ENCODE measurements at places on chromosomes 2 and 18. TPM values are rescaled to one million over a fixed set of nuclear protein-coding genes. Genes with fewer than 3 reads are reported as not detected.

Gene LOXHD1
- not detected for total RNA-seq

Gene NBEAL1
- 13.3 TPM for total RNA-seq

Gene MOGAT1
- total RNA-seq: not detected

Gene DIPK1C
- total RNA-seq: not detected

Gene CELF4
- not detected for total RNA-seq

Gene GKN2
- total RNA-seq: not detected

Gene GTF2A1L
- not detected for total RNA-seq

Gene IL37
- 0.48 TPM for total RNA-seq

Gene SEPTIN10
- 3.8 TPM for total RNA-seq

Gene DSG2
- 0.13 TPM for total RNA-seq

Gene ST8SIA5
- total RNA-seq: not detected

Gene DNAH6
- total RNA-seq: 0.50 TPM

All from activated CD4-positive, alpha-beta memory T cell treated with anti-CD3 and anti-CD28 coated beads, Interleukin-2, amount 10 ng/mL, durations not matched to agents 7 days and 5 days (primary cell).